ENCODE measurements at places on chromosomes 7 and 10. TPM values are rescaled to one million over a fixed set of nuclear protein-coding genes. Genes with fewer than 3 reads are reported as not detected.

Gene UBE2H
- total RNA-seq, result 68.7 TPM

Gene BMPER
- 181 TPM for total RNA-seq

Gene GIMAP4
- total RNA-seq, result not detected

Gene SORCS3
- not detected for total RNA-seq

Gene CPED1
- total RNA-seq, result 41.6 TPM

Gene GLI3
- 20.2 TPM for total RNA-seq

Gene SLC18A2
- not detected for total RNA-seq

Gene CEP55
- 18.4 TPM for total RNA-seq

Gene PDAP1
- total RNA-seq, result 76.2 TPM

Gene POLR2J2
- total RNA-seq, result 5.0 TPM

Gene SPOCK2
- 0.11 TPM for total RNA-seq

Gene AGBL3
- total RNA-seq, result 1.8 TPM

All from articular chondrocyte of knee joint (primary cell).